Effector CD4-positive, alpha-beta T cell (primary cell): ENCODE measurements at places on chromosomes 4 and X.

- DNase-seq = no peak
Observed at GRCh38 chr4:10032625-10033024, 11.3 kb upstream of the SLC2A9 start.

DNA sequence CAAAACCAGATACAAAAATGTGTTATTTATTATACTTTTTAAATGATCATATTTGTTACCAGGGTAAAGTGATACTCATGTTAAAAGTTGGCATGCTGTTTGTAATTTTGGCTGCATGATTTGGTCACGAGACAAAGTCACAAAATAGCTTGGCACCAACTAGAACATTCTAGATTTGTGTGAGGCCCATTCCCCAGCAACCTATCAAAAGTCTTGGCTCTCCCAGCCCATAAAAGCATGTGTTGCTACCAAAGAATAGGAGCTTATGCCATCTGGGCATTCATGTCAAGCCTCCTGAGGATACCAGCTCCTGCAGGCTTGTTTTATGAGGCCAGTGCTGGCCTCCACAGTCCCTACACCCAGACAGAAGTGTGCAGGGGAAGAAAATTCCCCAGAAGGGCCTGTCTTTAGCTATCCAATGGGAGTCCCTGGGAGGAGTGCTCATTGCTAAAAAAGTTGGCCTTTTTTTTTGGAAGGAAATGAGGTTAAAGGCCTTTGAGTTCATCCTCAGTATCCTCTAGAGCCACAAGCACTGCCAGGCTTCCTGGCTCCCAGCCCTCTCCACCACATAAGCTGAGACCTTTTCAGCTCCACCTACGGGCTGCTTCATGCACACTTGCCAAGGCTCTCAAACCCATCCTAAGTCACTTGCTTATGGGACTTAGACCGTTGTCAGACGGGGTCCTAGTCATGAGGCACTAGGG lies 211.9 kb upstream of the EOLA2 start:
- DNase-seq = no peak

GRCh38 chrX:22121161-22121560 lies 89.0 kb downstream of the PHEX start:
- DNase-seq = no peak

- DNase-seq = no peak
Observed at GRCh38 chrX:74451450-74452198, 30.3 kb downstream of the SLC16A2 start.

DNA sequence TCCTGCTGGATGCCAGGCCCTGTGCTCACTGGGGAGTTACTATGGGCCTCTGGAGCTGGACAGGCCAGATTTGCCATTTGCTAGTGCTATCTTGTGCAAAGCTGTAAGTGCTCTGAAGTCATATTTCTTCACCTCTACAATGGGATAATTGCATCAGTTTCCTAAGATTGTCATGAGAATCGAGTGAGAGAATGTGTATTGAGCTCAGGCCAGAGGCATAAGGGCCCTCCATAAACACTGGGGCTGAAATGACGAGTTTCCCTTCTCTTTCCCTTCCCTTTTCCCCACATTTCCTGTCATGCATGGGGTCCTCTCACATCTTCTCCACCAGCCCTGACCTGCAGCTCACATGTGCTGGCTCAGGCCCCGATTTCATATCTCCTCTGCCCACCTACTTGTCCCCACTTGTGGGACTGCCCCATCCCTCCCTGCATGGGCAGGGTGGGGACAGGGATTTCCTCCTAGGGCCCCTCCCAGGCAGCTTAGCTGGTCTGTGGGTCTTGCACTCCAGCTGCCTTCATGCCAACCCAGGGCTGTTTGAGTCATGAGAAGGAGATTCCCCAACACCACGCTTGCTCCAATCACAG lies 358.8 kb downstream of the MID1IP1 start:
- DNase-seq = no peak

DNA sequence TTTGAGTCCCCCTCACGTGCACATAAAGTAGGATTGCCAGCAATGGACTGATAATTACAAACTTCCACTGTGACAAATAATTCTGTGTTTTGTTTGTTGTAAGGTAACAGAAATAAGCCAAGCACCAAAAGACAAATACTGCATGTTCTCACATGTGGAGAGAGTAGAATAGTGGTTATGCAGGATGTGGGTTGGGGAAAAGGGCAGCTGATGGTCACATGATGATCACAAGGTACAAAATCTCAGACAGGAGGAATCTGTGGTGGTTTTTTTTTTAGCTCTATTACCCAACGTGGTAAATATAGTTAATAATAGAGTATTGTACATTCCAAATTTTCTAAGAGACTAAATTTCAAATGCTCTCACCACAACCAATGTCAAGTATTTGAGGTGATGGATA lies 182.3 kb downstream of the BANK1 start:
- DNase-seq = no peak

DNA sequence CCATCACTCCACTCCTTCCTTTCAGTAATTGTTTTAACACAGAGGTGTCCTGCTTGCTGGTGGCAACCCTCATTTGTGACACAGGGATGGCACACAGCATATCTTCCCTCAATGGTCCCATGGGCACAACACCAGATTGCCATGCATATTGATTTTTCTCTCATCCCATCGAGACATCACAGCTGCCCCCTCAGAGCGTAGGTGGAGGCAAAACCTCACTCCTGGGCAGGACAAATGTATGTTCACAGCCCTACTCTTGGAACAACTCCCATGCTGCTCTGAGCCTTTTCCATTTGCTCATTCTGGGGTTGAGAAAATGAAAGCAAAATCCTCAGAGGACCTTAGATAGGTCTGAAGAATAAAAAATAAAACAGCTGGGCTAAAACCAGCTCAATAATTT lies 172.2 kb downstream of the GABRB1 start:
- DNase-seq = no peak

GRCh38 chr4:92789741-92790140 lies 486.0 kb downstream of the GRID2 start:
- DNase-seq = no peak

- no peak for DNase-seq
Observed at GRCh38 chrX:114976292-114976691, 41.1 kb downstream of the IL13RA2 start.

DNA sequence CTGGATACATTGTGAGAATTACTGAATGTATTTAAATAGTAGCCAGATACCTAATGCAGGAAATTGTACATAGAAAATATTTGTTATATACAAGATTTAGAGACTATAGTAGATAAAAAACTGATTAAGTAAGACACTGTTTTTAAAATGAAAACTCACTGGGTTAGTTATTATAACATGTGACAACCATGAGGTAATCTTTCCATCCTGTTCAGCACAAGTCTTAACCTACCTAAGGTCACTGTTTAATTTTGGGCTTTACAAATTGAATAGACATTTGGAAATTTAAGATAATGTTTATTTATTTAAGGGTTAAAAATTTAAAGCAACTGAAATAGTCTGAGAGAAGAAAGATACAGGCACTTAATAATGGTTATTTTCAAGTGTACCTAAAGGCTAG lies 102.1 kb downstream of the STIM2 start:
- DNase-seq = no peak

DNA sequence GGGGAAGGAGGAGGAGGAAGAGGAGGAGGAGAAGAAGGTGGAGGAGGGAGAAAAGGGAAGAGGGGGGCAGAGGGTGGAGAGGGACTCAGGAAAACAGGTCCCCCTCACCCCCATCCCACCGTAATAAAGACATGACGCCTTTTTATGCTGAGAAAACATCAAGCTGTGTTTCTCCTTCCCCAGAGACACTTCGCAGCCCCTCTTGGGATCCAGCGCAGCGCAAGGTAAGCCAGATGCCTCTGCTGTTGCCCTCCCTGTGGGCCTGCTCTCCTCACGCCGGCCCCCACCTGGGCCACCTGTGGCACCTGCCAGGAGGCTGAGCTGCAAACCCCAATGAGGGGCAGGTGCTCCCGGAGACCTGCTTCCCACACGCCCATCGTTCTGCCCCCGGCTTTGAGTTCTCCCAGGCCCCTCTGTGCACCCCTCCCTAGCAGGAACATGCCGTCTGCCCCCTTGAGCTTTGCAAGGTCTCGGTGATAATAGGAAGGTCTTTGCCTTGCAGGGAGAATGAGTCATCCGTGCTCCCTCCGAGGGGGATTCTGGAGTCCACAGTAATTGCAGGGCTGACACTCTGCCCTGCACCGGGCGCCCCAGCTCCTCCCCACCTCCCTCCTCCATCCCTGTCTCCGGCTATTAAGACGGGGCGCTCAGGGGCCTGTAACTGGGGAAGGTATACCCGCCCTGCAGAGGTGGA lies 45.3 kb upstream of the SHOX start:
- DNase-seq = no peak

DNA sequence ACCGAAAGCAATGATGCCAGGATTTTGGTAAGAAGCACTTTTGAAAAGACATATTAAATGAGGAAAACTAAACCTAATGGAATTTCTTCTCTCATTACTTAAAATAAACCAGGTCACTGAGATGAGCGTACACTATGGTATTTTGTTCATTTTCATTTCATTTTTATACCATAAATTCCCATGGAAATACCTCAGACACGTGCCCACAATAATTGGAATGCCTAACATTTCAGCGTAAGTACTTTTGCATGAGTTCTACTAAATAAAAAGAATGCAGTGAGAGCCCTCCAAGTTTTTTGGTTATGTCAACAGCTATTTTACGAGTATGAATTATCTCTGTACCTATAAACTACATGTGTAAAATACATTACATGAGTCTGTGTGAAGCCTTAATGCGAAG lies 3.2 kb downstream of the CAMK2D start:
- DNase-seq = no peak

DNA sequence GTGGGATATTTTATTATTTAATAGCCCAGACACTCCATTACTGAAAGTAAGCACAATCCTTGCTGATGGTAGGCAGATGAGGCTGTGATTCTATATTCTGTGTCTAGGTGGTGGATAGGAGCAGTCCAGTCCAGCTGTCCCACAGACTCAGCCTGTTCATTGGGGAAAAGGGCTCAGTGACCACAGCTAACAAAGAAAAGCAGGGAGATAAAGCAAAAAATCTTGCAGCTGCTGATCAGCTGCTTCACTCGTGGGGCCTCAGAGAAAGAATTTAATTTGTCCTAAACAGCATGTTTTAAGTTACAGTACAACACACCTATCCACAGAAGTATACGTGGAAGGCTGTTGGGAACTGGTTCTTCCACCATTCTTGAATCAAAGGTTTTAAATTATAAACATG lies 40.7 kb upstream of the ANK2 start:
- DNase-seq = no peak

- no peak for DNase-seq
Observed at GRCh38 chr4:5052204-5052702, 973 bp downstream of the STK32B start.

DNA sequence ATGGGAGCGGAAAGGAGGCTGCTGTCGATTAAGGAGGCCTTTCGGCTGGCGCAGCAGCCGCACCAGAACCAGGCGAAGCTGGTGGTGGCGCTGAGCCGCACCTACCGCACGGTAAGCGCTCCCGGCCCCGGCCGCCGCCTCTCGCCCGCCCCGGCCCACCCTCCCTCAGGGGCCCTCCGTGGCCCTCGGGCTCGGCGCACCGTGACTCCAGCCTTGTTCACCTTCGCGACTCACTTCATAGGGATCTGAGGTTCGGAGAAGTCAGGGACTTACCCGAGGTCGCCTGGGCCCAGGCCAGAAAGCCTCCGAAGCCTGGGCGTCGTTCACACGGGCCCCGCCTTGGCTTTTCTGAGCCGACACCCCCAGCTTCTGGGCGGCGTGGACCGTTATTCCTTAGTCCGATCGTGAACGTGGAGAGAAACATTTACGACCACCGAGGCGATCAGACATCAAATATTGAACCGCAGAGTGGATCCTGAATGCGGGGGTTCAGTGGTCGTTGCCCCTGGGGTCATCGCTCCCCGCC lies 362 bp downstream of the NCAPG start:
- DNase-seq = no peak

GRCh38 chr4:70298051-70298450 lies 36.7 kb upstream of the CABS1 start:
- no peak for DNase-seq
